ENCODE measurements at places on chromosomes 6 and 20.

GRCh38 chr6:46933751-46934150, 12.0 kb upstream of the ADGRF5 start:
- no peak for DNase-seq

- no peak for DNase-seq
These were observed 253.2 kb downstream of the DLL1 start for GRCh38 chr6:170037541-170038250.

GRCh38 chr6:43203029-43203717, 21.2 kb downstream of the CUL9 start:
- no peak for DNase-seq

- no peak for DNase-seq
These were observed 274.1 kb upstream of the CITED2 start for GRCh38 chr6:139648430-139649000.

DNA sequence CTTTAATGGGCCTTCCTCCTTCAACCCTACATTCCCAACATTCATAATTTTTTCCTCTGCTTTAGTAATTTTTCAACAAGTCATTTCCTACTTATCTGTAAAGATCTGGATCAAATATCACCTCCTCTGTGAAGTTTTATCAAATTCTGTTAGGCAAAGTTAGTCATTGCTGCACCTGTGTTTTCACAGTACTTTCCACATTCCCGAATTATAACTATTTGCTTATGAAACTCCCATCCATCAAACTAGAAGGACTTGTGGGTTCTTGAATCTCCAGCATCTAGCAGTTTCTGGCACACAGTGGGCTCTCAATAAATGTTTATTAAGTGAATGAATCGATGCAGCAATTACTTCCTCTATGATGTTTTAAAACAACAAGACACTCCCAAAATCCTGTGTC, 257.6 kb downstream of the HDGFL1 start:
- no peak for DNase-seq

GRCh38 chr6:144564202-144564601, 279.1 kb downstream of the UTRN start:
- no peak for DNase-seq

DNA sequence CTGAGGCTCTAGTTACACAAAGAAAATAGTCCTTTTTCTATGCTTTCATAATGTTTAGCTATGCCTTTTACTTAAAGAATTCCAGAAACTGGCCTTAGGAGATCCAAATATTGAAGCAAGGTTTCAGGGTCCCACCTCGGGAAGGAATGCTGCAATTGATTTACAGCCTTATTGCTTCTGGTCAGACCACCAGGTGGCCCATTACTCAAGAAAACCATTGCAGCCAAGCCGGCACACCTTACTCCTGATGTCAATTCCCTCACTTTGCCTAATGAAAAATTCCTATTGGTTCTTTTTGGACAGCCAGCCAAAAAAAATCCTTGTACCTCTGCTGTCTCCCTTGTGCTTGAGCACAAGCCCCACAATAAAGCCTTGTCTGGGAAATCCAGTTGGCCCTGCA, 173.9 kb downstream of the LMBRD1 start:
- DNase-seq = no peak

- DNase-seq = no peak
These were observed 15.2 kb downstream of the HNF4A start for GRCh38 chr20:44370639-44371218.

DNA sequence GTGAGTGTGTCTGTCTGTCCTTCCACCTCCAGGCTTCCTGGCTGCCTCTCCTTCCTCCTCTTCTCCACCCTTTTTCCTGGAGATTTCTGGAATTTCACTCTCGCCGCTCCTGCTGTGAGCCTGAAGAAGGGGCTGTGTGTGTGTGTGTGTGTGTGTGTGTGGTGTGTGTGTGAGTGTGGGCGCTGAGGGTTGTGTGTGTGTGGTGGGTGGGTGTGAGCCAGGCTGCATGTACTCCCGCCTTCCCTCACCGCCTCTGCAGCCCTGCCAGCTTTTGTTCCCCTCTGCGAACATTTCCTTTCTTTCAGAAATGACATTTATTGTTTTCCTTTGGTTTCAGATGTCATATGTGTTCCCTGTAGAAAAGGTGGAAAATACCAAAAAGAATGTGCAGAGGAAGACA, 76.0 kb downstream of the SRC start:
- no peak for DNase-seq

Measured in activated T-helper 1 cell treated with Interleukin-2 at 50 U/mL for 16 hours (primary cell).